Right ventricle myocardium superior (tissue), 1 donor: ENCODE measurements at places on chromosomes 11 and 22.

DNA sequence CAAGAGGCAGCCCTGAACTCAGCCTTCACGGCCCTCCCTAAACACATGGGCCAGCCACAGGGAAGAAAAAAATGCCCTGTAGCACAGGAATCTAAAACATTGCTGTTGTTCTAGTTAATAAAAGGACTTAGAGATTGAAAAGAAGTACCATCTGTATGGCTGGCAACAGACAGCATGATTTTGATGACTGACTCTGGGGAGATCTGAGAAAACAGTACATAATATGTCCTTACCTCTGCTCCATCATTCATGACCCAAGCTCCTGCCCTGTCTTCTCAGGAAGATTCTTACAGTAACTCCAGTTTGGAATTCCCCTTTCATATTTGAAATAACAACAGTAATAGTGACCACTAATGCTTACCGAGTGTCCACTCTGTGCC is 244.2 kb downstream of the ETS1 start:
- no peak for DNase-seq

GRCh38 chr11:45217991-45218390 is 68.2 kb downstream of the SYT13 start:
- no peak for DNase-seq

GRCh38 chr22:37675930-37676735 is 697 bp downstream of the LGALS1 start:
- peak; percentile 77 for DNase-seq

DNA sequence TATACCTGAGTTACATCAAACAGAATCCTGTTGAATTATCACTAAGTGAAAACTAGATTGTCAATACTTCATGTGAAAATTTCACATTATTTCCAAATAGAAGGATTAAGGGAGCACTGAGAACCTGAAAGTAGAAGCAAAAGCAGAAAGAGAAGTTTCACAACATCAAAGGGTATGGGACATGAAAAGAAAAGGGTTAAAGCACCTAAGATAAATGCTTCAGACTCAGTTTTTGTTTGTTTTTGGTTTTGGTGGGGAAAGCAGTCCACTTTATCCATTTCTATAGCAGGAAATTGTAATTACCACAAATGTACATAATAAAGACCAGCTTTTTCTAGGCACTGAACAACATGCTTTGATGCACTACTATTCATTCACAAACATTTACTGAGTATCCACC is 1069.7 kb upstream of the CCDC90B start:
- DNase-seq: no peak

- DNase-seq: no peak
Measured at GRCh38 chr11:93492464-93493251, 50.5 kb downstream of the SMCO4 start.

GRCh38 chr11:117625237-117625636 is 171.8 kb downstream of the DSCAML1 start:
- no peak for DNase-seq

- DNase-seq: no peak
Measured at GRCh38 chr11:64173616-64174355, 7.9 kb upstream of the MACROD1 start.

DNA sequence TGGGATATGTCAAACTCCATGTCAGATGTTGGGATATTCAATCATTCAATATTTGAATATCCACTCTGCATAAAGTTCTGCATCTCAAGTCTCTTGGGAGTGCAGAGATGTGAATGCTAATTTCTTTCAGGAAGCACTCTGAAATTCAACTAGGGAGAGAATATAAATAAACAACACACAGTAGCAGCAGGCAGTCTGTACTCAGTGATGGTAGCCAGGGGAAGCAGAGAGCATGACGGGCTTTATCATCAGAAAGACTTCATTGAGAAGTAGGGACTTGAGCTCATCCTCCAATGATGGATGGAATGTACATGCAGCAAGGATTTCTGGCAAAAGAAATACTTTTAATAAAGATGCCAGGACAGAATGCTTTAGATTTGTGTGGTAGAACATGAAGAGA is 9.8 kb upstream of the TEAD1 start:
- DNase-seq: no peak

- DNase-seq: no peak
Measured at GRCh38 chr11:113077379-113077778, 116.2 kb downstream of the NCAM1 start.

GRCh38 chr22:37260901-37261336 is 16.9 kb upstream of the RAC2 start:
- peak; percentile 67 for DNase-seq

- DNase-seq: no peak
Measured at GRCh38 chr22:32097018-32097417, 54.0 kb downstream of the SLC5A1 start.

DNA sequence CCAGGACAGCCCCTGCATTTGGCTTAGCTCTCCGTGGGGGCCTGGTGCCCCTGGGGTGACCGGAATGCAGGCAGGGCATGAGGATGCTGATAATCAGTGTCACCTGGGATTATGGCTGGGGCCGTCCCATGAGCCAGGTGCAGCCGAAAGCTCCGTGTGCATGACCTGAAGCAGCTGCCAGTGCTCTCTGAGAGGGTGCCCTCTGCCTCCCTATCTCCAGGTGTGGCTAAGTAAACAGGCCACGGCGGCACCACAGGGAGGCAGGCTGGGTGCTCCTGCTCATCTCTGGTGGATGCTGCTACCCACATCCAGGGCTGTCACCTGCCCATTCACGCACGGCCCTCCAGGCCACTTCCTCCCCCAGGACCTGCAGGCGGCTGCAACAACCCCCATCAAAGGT is 29.8 kb downstream of the DUSP8 start:
- peak; percentile 35 for DNase-seq
